ENCODE measurements at places on chromosomes 2 and 18. TPM values are rescaled to one million over a fixed set of nuclear protein-coding genes. Genes with fewer than 3 reads are reported as not detected.

ALPG gene
- not detected for total RNA-seq

PTPRN gene
- total RNA-seq, result 6.5 TPM

IL1RN gene
- total RNA-seq, result not detected

DNA sequence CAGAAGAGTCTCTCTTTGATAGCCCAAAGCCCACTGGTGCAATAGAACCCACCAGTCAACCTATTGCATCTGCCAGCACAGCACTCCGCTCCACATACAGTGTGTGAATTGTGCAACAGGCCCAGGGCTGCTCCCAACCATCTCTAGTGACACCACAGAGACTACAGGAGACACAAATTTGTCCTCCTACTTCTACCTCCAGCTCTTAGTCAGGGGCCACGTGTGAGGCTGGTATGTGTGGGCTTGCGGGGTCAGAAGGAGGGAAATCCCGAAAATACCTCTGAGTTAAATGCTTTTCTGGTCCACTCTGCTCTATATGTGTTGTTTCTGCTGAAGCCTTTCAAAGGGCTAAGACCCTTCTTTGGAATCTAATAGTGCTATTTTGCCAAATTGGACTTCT is 18.0 kb downstream of the DGUOK start:
- no peak for DNase-seq

- no peak for DNase-seq
These were observed 765.4 kb downstream of the MBD2 start for GRCh38 chr18:53458944-53459580.

GRCh38 chr2:162989507-162989906 is 150.9 kb upstream of the KCNH7 start:
- DNase-seq, result no peak

All from HFFc6 (cell line).